ENCODE measurements at places on chromosomes 12 and 14.

DNA sequence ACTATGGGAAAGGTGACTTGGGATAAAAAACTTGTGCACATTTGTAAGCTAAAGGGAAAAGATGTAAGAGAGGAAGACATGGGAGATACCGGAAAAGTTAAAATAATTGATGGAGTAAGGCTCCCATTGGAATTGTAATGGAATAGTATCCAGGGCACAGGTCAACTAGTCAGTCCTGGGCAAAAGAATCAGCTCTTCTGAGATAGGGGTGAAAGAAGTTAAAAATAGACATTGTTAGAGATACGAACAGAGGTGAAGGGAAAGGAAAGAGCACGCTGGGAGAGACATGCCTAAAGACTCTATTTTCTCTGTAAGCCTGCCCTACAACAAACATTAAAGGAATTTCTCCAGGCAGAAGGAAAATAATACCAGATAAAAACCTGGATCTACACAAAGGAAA, 101.6 kb downstream of the SLC41A2 start:
- DNase-seq = no peak

DNA sequence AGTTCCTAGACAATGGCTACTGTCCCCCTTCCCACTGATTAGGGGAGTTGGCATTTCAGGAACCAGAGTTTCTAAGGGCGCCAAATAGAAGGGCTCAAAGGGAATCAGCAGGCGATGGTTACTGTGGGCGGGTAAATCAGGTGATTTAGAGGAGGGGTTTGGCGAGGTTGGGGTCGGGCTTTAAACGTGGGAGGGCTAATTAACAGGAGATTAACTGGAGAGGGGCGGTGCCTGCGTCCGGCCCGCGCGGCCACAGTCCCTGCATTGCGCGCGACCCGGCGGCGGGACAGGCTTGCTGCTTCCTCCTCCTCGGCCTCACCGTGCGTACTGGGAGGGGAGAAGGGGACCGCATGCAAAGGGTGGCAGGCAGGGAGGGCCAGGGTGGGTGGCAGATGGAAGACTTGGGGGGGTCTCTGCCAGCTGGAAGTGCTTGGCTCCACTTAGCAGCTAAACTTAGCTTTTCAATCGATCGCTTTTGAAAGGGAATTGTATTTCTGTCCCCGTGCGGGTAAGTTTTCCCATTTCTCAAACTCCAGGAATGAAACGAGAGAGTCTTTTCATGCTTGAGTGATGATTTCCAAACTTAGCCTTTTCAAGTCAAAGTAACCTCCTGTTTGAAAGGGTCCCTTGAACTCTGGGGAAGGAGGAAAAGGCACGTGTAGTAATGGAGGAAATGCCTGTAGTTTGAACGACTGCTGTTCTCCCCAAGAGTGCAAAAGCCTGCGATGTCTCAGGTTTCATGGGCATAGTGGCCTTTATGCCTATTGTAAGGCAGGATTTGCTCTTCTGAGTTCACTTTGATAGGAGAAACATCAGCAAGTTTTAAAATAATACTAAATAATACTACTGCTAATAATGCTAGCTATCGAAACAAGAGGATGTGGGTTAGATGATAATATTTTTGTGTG, at the start of gene MGST1:
Gene MGST1 (plus strand): TSS at position 255 of the 908 bp plus-strand sequence. CDS start 6,608 bp downstream, outside the sequence.
- DNase-seq = peak; percentile 73

- no peak for DNase-seq
These were observed 620 bp downstream of the MMP17 start for GRCh38 chr12:131828671-131829355.

- no peak for DNase-seq
These were observed 46.0 kb downstream of the CACNA2D4 start for GRCh38 chr12:1872448-1872847.

DNA sequence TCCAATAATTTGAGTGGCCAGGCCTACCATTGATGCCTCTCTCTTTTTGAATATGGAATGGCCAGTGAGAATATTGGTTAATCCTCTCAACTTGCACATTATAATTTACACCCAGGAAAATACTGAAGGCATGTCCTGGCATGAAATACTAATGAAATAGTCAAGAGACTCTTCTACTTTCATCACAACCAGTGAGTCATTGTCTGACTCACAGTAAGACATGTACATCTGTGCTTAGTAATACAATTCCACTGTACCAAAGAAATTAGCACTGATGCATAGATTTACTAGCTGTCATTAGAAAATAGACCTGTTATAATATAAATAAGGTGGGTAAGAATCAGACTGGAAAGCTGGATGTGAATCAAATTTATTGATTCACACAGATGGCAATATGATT, 31.6 kb downstream of the KCNC2 start:
- DNase-seq = peak; percentile 35

GRCh38 chr12:84976133-84976532, 59.9 kb downstream of the TSPAN19 start:
- no peak for DNase-seq

- no peak for DNase-seq
These were observed 101.5 kb upstream of the USP15 start for GRCh38 chr12:62158461-62159360.

DNA sequence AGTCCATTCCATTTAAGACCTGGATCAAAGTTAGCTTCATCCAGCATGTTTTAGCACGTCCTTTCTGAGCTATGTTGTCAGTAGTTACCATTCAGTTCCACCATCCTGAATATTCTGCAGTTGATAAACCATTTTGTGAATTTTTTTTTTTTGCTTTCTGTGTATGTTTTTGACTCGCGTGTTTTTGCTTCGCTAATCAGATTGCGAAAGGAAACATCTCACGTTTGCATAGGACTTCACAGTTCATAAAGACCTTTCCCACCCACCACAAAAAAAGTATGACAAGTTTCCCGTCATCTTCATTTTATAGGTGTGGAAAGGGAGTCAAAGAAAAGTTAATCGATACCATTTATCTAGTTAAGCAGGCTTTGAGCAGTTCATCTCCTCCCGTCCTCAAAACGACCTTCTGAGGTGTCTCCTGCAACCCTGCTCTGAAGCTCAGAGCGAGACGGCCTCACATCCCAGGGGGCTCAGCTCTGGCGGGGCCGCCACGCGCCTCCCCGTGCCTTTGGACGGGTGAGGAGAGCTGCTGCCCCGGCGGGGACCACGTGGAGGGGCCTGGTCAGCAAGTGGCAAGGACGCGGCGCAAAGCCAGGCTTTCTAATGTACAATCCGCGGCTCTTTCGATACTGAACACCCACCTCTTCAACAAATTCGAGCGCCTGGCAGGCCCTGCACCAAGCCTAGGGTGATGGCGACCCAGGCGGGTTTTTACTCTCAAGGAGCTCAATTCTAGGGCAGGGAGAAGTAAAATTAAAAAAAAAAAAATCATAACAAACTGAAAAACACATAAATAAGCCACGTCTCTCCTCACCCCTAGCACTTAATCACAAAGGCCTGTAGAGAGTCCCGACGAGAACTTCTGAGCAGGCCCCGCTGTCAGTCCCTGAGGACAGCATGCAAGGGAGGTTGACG, 988 bp upstream of the TMEM263 start:
- peak; percentile 57 for DNase-seq

DNA sequence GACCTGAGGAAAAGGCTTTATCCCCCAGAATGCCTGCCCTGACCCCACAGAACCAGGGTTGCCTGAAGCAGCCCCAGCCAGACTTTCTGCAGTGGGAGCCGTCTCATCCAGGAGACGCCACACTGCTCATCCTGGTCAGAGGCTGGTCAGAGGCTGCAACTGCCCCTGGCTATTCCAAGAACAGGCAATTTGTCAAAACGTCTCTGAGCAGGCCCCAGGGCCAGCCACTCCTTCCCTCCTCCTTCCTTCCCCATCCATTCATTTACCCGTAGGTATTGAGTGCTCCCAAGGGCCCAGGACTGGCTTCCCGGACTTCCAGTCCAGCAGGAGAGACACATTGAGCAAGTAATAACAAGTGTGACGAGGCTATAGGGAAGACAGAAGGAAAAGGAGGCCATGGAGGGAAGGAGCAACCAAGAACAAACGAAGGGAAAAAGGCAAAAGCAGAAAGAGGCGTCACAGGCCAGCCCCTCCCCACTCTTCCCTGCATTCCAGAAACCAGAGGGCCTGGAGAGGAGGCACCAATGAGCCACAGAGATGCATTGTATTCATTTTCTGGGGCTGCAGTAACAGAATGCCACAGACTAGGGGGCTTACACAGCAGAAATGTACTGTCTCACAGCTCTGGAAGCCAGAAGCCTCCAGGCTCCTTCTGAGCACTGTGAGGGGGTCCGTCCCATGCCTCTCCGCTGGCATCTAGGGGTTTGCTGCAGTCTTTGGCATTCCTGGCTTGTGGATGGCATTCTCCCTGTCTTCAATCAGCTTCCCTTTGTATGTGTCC, 21.0 kb upstream of the CD9 start:
- DNase-seq = no peak

DNA sequence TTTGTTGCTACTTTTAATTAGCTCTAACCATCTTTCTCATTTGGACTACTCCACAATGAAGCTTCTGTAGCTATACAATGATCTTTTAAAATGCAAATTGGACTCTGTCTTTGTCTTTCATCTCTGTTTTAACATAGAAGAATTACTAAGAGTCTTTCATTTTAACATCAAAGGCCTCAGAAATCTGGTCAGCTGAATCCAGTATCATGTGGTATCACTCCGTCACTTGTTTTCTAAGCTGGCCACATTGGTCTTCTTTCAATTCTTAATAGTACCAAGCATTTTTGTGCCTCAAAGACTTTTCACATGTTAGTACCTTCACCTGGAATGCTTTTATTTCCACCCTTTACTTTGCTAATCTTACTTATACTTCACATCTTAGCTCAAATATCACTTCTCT, 95.5 kb upstream of the SLC16A7 start:
- DNase-seq = no peak

DNA sequence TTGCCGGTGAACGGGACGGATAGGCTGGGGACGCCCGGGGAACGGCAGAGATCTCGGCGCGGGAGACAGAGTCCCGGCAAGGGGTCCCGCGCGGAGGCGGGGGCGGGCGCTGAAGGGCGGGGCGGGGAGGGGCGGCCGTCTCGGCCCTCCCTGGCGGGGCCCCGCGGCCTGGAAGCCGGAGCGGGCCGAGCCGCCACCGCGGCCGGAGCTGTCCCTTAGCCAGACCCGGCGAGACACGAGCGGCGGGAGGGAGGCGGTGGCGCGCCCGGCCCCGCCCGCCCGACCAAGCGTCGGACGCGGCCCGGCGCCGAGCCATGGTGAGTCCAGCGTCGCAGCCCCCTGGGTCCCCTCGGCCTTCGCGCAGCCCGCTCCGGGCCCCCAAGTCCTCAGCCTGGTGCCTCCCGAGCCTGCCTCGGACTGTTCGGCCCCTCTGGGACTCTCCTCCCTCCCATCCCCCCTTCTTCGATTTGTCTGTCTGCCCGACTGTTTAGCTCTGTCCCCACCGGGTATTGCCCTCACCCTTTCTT, at the start of gene ARHGEF40:
Gene ARHGEF40 (plus strand): TSS at position 222 of the 527 bp plus-strand sequence. CDS start 93 bp downstream, at position 315.
- DNase-seq = peak; percentile 14

GRCh38 chr14:24774187-24774915, 140.4 kb upstream of the GZMB start:
- DNase-seq = no peak

All from erythroblast (primary cell).